Fibroblast of lung (primary cell): ENCODE measurements at places on chromosomes 16 and 17.
A peak's percentile ranks its signal among the peaks of the same experiment; 100 is the strongest.

- peak; percentile 98 for DNase-seq
Measured at GRCh38 chr17:61285526-61286320, 113.9 kb upstream of the TBX2 start.

DNA sequence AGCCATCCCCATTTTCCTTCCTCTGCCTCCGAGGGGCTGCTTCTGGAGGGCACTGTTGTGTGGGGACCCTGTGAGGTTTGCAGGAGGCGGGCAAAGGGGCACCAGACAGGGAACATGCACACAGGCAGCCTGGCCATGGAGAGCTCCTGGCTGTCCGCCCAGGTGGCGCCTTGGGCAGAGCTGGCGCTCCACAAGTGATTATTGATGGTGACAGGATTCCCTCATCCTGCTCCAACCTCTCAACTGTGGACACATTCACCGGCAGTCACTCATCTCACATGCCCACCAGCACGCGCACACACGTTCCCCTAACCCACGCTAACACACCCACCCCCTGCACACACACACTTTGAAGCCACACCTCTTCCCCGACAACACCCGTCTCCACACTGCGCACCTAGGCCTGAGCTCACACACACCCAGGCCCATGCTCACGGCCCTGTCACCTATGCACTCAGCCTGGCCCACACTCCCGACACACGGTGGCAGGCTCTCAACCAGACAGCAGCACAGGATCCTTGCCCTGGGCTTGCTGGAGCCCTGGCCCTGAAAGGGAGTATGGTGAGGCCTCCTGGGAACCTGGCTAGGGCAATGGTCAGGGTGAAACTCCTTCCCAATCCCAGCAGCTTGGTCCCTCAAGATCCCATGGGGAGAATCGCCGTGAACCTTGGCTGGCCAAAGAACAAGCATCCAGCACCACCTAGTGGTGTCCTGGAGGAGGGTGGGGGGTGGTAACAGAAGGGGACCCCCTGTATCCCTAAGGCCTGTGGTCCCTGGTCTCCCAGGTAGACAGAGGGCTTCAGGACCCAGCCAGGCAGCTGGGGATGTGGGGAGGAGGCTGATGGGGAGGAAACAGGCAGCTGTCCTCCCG is 3.6 kb downstream of the PNMT start:
- peak; percentile 35 for DNase-seq

DNA sequence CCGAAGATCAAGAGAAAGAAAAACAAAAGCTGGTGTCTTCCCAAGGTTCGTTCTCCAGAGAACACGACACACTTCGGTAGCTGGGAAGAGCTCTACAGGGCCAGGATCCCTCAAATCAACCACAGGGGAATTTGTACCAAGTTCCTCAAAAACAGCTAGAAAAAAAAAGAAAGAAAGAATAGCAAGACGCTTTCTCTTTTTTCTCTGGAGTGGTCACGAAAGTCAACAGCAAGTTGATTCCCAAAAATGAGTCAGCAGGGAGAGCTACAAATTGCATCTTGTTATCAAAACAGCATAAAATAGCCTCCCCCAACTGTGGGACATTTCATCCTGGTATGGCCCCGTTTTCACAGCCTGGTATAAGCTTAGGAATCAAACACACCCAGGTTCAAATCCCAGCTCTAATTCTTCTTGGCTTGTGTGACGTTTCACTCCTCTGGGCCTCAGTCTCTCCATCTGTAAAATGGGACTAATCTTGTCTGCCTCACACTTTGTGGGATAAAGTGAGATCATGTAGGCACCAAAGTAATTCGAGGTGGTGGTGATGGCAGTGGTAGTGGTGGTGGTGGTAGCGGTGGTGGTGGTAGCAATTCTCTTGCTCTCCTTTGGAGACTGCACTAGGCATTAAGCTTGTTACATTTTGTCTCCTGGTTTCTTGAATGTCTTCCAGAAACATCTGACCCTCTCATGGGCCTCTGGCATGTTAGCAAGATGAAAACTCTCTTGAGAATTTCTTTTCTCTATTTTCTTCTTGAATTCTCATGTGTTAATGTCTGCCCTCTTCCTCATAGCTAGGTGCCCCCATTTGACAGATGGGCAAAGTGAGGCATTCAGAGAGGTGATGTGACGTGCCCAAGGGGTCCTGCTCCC is 988 bp upstream of the IL21R start:
- peak; percentile 45 for DNase-seq

DNA sequence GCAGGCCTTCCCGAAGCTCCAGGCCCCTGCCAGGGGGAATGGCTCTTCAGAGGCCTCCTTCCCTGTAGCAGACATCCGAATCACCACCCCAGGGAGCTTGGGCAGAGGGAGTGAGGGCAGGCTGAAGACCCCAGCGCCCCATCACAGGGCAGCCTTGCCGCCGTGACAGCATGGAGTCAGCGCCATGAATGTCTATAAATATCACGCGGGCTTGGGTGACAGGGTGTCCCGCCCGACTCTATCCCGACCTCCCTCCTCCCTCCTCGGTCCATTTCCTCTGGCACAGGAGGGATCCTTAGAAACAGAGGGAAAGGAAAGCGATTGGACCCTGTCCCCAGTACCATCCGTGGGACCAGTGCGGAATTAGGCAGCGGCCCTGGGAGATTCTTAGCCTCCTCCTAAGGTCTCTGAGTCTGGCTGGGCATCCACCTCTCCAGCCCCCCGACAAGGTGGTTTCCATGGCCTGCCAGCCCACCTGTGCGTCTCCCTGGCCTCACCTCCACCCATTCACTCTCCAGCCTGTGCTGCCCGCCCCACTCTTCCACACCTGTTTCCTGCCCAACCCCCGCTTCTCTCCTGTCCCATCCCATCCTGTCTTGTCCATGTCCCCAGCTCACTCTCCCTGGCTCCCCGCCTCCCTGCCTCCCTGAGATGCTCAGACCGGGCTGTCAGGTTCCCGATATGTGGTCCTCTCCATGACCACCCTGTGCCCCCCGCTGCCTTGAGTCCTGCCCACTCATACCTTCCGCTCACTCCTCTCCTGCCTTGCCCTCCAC is 5.1 kb downstream of the ATP2A1 start:
- no peak for DNase-seq

- DNase-seq: no peak
Measured at GRCh38 chr17:65259696-65260485, 122.7 kb downstream of the RGS9 start.

DNA sequence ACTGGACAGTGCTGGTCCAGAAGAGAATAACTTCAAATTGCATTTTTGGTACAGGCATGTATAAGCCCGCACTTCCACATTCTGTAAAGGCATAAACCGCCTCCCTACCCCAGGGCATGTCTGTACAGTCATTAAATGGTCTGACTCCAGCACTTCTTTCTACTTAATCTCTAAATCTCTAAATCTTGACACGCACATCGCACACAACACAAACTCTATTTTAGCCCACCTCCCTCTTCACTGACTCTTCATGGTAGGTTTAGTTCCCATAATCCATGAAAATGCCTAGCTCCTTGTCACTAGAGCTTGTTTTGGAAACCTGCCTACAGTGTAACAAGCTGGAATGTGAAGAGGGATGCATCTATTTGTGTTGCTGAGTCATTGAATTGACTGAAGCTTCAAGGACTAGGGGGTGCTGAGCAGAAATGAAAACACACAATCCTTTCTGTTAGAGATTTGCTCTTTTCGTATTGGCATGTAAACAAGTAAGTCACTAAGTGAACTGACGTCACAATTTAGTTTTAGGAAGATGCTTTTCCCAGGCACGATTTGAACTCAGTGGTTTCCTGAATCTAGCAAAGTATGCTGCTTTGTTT is 1.6 kb upstream of the DUSP14 start:
- DNase-seq: peak; percentile 98

DNA sequence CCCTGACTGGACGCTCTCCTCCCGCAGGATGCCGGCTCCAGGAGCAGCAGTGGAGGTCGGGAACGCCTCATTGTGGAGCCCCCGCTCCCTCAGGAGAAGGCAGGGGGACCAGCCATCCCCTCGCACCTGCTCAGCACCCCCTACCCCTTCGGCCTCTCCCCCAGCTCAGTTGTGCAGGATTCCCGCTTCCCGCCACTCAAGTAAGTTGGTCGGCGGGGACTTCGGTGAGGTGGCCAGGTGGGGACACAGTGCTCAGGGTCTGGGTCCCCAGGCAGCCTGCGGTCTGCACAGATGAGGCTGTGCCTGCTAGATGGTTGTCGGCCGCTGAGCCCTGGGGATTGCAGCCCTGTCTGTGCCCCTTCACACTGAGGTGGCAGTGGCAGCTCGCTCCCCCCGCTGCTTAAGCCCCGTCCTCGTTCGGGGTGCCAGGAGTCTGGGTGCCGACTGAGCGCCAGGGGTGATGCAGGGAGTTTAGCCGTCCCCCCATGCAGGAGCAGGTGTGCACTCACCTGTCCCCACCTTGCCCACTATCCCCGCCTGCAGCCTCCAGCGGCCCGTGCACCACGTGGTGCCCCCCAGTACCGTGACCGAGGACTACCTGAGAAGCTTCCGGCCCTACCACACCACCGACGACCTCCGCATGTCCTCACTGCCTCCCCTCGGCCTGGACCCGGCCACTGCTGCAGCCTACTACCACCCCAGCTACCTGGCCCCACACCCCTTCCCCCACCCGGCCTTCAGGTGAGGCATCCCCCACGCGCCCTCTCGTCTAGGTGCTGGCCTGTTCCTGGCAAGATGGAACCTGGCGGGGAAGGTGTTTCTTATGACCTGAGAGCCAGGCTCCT is 34.3 kb downstream of the GINS2 start:
- no peak for DNase-seq

GRCh38 chr16:55494994-55495421 is 13.9 kb upstream of the LPCAT2 start:
- peak; percentile 97 for DNase-seq

DNA sequence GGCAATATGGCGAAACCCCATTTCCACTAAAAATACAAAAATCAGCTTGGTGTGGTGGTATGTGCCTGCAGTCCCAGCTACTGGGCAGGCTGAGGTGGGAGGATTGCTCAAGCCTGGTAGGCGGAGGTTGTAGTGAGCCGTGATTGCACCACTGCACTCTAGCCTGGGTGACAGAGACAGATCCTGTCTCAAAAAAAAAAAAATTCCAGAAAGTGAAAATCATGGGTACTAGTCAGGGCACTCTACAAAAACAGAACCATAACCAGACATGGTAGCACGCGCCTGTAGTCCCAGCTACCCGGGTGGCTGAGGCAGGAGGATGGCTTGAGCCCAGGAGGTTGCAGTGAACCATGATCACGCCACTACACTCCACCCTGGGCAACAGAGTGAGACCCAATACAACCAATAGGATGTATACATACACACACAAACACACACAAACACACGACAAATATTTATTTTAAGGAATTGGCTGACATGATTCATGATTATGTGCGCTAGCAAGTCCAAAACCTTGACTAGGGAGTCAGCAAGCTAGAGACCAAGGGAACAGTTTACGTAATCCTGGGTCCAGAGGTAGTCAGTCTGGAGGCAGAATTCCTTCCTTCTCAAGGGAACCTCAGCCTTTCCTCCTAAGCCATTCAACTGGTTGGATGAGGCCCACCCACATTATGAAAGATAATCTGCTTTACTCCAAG is 11.6 kb upstream of the GP1BA start:
- no peak for DNase-seq

DNA sequence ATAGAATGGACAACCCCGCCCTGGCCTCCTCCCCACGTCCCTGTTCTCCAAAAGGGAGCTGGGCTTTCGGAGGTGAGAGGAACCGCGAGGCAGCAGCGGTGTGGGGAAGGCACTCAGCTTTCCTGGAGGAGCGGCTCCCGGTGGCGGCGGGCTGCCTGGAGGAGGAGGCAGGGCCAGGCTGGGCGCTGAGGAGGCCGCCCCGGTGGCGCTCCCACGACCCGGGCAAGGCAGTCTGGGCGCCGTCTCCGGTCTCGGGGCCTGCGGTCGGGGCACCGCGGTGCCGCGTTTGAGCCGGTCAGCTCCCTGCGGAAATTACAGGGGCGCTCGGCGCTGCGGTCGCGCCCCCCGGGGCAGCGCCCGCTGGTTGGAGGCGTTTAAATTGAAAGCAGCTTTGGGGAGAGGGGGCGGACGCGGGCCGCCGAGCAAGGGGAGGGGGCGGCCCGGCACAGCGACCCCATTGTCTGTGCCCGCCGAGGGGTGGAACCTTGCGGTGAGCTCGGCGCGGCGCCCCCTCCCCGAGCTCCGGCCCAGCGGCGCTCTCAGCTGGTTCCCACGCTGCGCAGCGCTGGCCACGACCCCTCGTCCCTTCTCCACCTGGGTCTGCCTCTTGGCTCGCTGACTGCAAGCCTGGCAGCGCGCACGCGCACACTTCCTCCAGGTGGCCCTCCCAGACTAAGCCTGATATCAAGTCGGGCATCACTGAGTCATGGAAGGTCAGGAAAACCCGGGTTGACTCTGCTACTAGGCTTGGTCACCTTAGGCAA is 58.7 kb upstream of the DLX4 start:
- DNase-seq: no peak

GRCh38 chr17:34220752-34221395 is 34.2 kb upstream of the CCL2 start:
- DNase-seq: no peak

DNA sequence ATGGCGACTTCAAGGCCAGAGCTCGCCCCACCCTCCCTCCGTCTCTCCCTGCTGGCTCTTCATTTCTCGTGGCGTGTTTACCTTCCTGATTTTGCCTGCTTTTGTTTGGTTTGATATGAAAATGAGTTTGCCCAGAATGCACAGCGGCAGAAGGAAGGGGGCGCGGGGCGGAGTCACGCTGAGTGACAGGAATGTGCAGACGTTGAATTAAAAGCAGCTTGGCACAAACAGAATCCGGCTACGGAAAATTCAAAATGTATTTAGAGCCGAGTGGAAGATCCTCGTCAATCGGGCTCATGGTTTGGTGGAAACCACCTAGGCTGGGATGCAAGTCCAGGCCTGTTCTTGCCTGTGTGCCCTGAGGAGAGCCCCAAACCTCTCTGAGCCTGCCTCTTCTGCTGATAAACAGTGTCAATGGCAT is 102.7 kb downstream of the SDK2 start:
- DNase-seq: no peak

- DNase-seq: no peak
Measured at GRCh38 chr17:5869041-5869745, 201.0 kb upstream of the WSCD1 start.

DNA sequence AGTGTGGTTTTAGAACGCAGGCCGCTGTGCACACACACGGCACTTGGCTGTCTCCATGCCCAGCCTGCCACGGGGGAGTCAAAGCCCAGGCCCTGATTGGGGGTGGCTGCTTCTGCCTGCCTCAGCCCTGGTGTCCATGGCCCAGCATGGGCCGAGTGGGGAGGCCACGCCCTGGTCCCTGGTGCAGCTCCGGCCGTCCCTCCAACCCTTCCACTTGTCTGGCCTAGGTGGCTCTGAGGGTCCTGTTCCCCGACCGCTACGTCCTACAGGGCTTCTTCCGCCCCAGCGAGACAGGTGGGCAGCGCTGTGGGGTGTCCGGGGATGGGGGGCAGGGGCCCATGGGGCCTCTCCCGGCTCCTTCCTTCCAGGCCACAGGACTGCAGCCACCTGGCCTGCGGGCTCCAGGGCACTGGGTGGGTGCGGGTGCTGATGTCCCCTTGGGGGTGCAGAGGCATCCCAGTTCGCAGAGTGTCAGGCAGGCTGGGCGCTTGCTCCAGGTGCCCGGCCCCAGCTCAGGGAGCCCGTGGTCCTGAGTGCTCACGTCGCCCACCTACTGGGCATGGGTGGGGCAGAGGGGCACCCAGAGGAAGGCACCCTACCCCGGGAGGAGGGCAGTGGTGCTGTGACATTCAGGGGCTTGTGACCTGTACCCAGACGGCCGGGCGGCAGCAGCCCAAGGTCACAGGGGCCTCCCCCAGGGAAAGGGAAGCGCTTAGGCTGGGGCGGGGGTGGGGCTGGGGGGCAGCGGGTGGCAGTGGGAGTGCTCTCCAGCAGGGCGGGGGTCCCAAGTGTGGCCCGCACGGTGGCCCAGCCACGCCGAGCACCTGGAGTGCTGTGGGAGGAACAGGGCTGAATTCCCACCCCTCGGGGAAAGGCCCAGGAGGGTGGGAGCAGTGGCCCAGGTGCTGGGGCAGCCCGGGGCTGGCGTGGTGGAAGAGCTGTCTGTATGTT is 11.8 kb downstream of the CENPX start:
- DNase-seq: no peak

- DNase-seq: peak; percentile 14
Measured at GRCh38 chr17:58388302-58389190, 28.8 kb downstream of the RNF43 start.
